Panc1 (cell line): ENCODE measurements at places on chromosomes 16 and 17. TPM values are rescaled to one million over a fixed set of nuclear protein-coding genes. Genes with fewer than 3 reads are reported as not detected.

GRCh38 chr16:50311891-50312501 is 45.6 kb downstream of the ADCY7 start:
- H3K36me3 ChIP-seq = peaks cover 3% of the 10 kb centered on the region
- H3K27me3 ChIP-seq = no peaks in the 10 kb centered on the region
- H3K4me1 ChIP-seq = no peaks in the 10 kb centered on the region
- H3K27ac ChIP-seq = no peak overlapping the region
- DNase-seq = no peak

- peaks cover 2% of the 10 kb centered on the region for H3K27me3 ChIP-seq
- H3K36me3 ChIP-seq = no peaks in the 10 kb centered on the region
- H3K4me1 ChIP-seq = no peaks in the 10 kb centered on the region
- H3K27ac ChIP-seq = no peak overlapping the region
Observed at GRCh38 chr17:51674579-51675255, 414.4 kb downstream of the UTP18 start.

The CHRNE gene
- 0.13 TPM for total RNA-seq

- H3K36me3 ChIP-seq = no peaks in the 10 kb centered on the region
- no peak overlapping the region for H3K4me3 ChIP-seq
- H3K27ac ChIP-seq = no peak overlapping the region
- H3K4me1 ChIP-seq = no peaks in the 10 kb centered on the region
- no peaks in the 10 kb centered on the region for H3K27me3 ChIP-seq
Observed at GRCh38 chr16:27784351-27785306, 234.7 kb downstream of the KATNIP start.

The RGS11 gene
- 10.2 TPM for total RNA-seq

- H3K27me3 ChIP-seq = no peaks in the 10 kb centered on the region
- no peak overlapping the region for H3K27ac ChIP-seq
- H3K4me1 ChIP-seq = no peaks in the 10 kb centered on the region
- no peaks in the 10 kb centered on the region for H3K36me3 ChIP-seq
Observed at GRCh38 chr17:77528516-77529327, 388.0 kb downstream of the SEC14L1 start.

The SEZ6L2 gene
- 70.7 TPM for total RNA-seq

The TP53TG3F gene
- 0.54 TPM for total RNA-seq

The GFAP gene
- not detected for total RNA-seq

GRCh38 chr16:29710227-29711219 is 31.5 kb downstream of the QPRT start:
- peak; percentile 38 for DNase-seq
- no peaks in the 10 kb centered on the region for H3K27me3 ChIP-seq
- H3K27ac ChIP-seq = no peak overlapping the region
- no peaks in the 10 kb centered on the region for H3K36me3 ChIP-seq

The KRT33A gene
- total RNA-seq = not detected
